Neural progenitor cell (in vitro differentiated cells): ENCODE measurements at places on chromosomes 7 and 10.

DNA sequence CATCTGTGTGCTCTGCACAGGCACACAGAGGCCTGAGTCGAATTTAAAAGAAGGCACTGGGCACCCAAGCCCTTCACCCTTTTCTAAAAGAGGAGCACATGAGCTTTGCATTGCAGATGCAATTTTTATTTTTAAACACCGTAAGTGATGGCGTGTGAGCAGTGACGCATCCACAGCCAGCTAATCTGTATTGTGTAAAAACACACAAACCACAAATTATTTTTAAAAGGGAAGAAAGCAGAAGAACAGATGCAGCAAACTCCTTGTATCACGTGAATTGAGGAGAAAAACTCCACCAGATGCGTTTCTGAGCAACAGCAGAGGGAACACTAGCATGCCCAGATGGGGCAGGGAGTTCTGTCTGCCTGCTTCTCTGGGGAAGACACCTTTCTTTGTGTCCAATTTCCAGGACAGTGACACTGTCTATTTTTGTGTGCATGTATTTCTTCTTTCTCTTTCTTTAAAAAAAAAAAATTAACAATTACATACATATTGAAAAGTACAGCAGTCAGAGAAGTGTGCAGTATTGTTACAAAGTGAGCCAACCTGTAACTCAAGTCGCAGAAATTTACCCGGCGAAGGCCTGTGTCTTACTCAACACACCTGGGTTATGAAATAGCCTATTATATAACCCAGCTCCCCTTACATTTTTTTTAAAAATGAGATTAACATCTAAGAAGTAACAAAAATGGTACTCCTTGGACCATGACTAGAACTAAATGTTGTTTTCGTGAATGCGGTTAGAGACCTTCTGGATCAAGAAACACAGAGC, 39.2 kb downstream of the EEPD1 start:
- H3K36me3 ChIP-seq, result no peaks in the 10 kb centered on the region
- no peak overlapping the region for H3K27ac ChIP-seq
- no peaks in the 10 kb centered on the region for H3K27me3 ChIP-seq
- peaks cover 10% of the 10 kb centered on the region for H3K4me1 ChIP-seq
- no peak overlapping the region for H3K4me3 ChIP-seq

DNA sequence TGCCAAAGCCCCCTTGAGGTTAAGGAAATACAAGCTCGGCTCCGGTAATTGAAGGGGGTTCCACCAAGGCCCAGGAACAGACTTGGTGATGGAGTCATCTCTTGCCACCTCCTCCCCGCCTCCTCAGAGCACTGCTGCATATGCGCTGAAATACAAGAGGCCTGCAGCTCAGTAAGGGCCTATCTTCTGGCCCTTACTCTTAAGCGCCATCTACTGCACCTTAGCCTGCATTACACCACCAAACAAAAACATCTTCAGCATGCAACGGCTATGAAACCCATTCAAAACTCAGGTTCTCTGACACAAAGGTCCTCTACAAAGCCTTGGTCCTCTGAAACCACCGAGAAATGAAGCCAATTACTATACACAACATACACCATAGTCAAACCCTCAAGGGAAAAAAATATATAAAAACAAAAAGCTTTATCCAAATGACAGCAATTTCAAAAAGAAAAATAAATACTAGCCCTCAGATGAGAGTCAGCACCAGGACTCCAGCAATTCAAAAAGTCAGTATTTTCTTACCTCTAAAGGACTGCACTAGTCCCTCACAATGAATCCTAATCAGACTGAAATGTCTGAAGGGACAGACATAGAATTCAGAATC, 176.8 kb upstream of the TBX20 start:
- no peak overlapping the region for H3K27ac ChIP-seq
- H3K4me3 ChIP-seq, result no peak overlapping the region
- no peaks in the 10 kb centered on the region for H3K4me1 ChIP-seq
- peak; percentile 17 for DNase-seq

DNA sequence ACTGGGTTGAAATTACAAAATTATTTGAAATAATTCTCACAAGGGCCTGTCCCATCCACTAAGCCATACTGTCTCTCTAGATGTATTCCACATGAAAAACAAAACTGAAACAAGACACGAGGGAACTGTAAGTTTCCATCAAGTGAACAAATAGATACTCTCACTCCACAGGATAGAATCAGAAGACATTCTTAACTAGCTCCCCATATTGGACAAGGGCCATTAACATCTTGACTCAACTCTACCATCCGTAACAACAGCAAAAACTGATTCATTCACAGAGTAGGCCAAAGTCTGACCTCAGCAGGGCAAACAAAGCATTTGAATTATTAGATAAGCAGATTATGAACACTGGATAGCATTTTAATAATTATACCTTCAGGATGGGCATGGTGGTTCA, 29.1 kb downstream of the UBE2H start:
- no peak for DNase-seq
- H3K36me3 ChIP-seq, result peaks cover 6% of the 10 kb centered on the region
- H3K27ac ChIP-seq, result no peak overlapping the region
- no peak overlapping the region for H3K4me3 ChIP-seq

GRCh38 chr7:51276967-51277366, 39.6 kb downstream of the COBL start:
- no peaks in the 10 kb centered on the region for H3K36me3 ChIP-seq
- H3K27me3 ChIP-seq, result no peaks in the 10 kb centered on the region
- H3K4me1 ChIP-seq, result peaks cover 49% of the 10 kb centered on the region
- H3K27ac ChIP-seq, result no peak overlapping the region
- DNase-seq, result no peak

DNA sequence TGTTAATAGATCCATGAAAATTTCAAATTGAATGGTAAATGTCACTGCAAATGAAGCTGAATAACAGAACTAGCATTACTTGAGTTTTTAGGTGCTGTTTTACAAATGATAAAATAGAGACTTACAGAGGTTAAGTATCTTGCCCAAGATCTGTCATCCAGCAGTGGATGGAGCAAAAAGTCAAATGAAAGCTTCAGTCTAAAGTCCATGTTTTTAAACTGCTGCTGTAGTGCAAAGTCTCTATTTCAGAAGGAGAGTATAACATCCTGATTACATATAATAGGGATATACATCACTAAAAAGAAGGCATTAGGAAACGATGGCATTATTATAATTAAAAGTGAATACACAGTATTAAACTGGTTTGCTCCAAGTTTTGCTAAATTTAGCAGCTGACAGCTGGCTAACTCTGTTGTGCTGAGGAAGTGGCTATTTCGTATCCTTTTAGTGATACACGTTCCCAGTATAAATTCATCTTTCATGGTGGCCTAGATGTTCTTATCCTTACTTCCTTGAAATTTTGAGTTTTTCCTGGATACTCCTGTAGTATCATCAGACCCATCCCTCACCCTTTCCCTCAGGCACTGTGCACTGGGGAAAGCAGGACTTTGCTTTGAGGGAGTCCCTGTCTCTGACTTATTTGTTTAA, 603.2 kb downstream of the MAGI2 start:
- H3K27me3 ChIP-seq, result no peaks in the 10 kb centered on the region
- H3K36me3 ChIP-seq, result no peaks in the 10 kb centered on the region
- H3K4me1 ChIP-seq, result no peaks in the 10 kb centered on the region
- no peak overlapping the region for H3K4me3 ChIP-seq
- H3K27ac ChIP-seq, result no peak overlapping the region

DNA sequence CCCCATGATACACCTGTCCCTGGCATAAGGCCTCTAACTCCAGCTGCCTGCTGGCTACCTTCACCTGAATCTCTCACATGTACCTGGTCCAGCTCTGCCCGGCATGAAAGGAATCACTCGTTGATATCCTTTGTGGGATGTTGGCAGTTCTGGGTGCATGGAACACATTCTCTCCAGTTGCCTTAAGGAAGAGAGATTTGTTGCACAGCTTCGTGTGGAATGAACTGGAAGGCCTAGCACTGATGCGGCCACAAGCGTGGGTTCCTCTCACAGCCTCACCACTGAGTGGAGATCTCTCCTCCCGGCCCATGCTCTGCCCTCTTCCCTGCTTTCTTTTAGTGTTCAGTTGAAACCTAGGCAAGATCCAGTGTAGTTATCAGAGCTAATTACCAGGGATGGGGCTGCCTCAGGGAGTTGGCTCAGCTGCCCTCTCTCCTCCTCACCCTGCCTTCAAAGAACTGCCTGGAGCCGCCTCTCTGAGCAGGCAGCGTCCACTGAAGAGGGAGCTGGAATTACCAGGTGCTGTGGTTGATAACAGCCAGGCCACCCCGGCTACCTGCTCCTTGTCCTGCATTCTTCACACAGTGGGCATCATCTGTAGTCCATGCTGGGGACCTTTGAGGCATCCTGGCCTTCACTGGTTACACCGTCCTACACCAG, 194.3 kb downstream of the CCDC3 start:
- H3K36me3 ChIP-seq, result no peaks in the 10 kb centered on the region
- H3K27me3 ChIP-seq, result no peaks in the 10 kb centered on the region
- no peaks in the 10 kb centered on the region for H3K4me1 ChIP-seq
- no peak for DNase-seq

GRCh38 chr10:44064317-44064716, 320.6 kb downstream of the CXCL12 start:
- no peak overlapping the region for H3K27ac ChIP-seq
- no peak overlapping the region for H3K4me3 ChIP-seq
- H3K36me3 ChIP-seq, result no peaks in the 10 kb centered on the region
- H3K4me1 ChIP-seq, result no peaks in the 10 kb centered on the region
- no peaks in the 10 kb centered on the region for H3K27me3 ChIP-seq

DNA sequence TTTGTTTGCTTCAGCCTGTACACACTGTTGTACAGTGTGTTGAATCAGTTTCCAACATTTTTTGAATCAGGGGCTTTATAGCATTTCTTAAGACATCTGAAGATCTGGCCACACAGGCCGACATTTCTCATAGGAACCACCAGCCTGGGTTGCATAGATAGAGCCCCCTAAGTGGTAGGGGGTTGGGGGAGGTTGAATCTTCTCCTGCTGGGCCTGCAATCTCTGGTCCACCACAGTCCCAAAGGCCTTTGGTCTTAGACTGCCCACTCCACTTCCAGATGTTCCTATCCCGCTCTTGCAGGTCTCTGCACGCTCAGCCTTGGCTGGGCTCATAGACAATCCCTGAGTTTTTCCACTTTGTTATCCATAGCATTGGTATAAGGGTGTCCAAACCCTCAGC, 75.4 kb upstream of the HABP2 start:
- H3K27ac ChIP-seq, result no peak overlapping the region
- no peak overlapping the region for H3K4me3 ChIP-seq

DNA sequence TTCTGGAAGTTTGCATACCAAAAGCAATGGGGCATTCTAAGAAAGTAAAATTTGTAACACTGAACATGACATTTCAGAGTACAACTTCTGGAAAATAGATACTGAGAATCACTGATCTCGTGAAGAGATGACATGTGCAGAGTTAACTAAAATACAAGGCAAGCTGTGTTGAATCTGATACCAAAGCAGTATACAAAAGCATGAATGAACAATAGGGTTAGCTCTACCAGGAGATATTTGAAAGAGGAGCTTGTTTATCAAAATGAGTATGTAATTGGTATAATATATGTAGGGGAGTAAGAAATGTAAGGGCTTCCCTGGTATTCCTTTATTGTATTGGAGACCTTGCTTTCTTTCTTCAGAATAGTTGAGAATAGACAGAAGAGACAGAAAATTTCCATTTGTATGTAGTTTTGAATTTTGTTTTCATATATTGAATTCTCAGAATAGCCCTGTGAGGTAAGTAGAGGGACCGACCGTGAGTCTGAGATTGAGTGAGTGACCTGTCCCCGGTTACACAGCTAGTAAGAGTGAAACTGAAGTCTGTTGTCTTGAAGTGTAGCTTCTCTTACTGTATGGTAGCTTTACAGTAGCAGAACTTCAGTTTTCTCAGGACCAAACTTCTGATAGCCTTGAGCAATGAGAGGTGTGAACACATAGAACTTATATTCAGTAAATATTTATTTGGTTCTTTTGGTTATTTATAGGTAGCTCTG, 5.0 kb downstream of the HBP1 start:
- H3K36me3 ChIP-seq, result no peaks in the 10 kb centered on the region
- no peaks in the 10 kb centered on the region for H3K27me3 ChIP-seq
- peak overlapping the region; percentile 39 for H3K27ac ChIP-seq
- no peak for DNase-seq
- peak overlapping the region; percentile 6 for H3K4me3 ChIP-seq
- peaks cover 26% of the 10 kb centered on the region for H3K4me1 ChIP-seq

- peak overlapping the region; percentile 96 for H3K27ac ChIP-seq
- peaks cover 34% of the 10 kb centered on the region for H3K4me1 ChIP-seq
- H3K36me3 ChIP-seq, result no peaks in the 10 kb centered on the region
- no peaks in the 10 kb centered on the region for H3K27me3 ChIP-seq
- DNase-seq, result peak; percentile 16
- H3K4me3 ChIP-seq, result peak overlapping the region; percentile 76
These were observed 704 bp downstream of the TNKS2 start for GRCh38 chr10:91798649-91799611.

DNA sequence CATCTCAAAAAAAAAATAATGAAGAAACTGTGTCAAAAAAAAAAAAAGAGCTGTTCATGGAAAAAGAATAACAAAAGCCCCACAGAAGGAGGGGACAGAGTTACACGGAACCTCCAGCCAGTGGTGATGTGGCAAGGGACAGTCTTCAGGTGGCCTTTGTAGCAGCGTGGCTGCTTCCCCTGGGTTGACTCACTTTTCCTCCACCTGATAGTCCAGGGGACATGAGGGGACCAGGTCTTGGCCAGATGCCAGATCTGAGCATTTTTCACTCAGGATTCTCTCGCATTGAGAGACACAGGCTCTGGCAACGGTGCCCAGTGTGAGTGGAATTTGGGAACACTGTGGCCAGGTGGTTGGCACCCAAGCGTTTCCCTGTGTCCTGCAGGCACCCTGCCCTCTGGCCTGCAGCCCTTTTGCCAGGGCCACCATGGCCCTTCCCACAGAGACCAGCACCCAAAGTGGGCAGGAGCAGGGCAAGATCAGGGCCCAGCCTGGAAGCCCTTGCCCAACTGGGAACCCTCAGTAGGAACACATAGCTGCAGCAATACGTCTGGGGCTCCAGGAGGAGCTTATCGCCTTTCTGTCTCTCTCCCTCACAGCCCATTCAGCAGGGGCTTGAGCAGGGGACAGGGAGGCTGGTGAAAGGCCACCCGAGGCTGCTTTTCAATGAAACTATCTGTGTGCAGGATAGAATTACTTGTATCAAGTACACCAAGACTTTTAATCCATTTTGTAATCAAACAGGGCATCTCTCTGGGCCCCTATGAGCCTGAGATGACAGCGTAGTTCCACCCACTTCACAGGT, 159.1 kb downstream of the UBE2H start:
- no peak overlapping the region for H3K27ac ChIP-seq
- no peaks in the 10 kb centered on the region for H3K36me3 ChIP-seq
- DNase-seq, result peak; percentile 36
- H3K27me3 ChIP-seq, result peaks cover 26% of the 10 kb centered on the region
- H3K4me1 ChIP-seq, result peaks cover 9% of the 10 kb centered on the region
